Brain microvascular endothelial cell (primary cell): ENCODE measurements at places on chromosomes 6 and 20.

DNA sequence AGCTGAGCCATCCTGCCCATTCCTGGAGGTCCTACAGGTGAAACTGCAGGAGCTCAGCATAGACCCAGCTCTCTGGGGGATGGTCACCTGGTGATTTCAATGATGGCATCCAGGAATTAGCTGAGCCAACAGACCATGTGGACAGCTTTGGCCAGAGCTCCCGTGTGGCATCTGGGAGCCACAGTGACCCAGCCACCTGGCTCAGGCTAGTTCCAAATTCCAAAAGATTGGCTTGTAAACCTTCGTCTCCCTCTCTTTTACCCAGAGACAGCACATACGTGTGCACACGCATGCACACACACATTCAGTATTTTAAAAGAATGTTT, 44.0 kb downstream of the SIRPA start:
- DNase-seq = no peak

GRCh38 chr6:137001299-137001976, 43.3 kb downstream of the IL20RA start:
- DNase-seq = no peak

DNA sequence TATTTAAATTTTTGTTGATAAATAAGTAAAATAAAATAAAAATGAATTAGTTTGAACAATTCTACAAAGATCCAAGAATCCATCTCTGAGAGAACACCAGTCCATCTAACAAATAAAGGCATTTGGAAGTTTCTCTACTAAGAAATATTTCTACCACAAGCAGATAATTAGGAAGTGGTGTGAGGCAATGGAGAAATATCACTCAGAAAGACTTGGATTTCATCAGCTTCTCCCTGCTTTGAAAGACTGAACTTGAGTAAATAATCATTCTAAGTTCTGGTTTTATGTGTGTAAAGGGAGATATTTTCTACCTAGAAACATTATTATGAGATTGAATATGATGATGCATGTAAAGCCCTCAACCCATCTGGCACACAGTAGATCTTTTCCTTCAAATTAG, 17.8 kb upstream of the TCF21 start:
- no peak for DNase-seq

DNA sequence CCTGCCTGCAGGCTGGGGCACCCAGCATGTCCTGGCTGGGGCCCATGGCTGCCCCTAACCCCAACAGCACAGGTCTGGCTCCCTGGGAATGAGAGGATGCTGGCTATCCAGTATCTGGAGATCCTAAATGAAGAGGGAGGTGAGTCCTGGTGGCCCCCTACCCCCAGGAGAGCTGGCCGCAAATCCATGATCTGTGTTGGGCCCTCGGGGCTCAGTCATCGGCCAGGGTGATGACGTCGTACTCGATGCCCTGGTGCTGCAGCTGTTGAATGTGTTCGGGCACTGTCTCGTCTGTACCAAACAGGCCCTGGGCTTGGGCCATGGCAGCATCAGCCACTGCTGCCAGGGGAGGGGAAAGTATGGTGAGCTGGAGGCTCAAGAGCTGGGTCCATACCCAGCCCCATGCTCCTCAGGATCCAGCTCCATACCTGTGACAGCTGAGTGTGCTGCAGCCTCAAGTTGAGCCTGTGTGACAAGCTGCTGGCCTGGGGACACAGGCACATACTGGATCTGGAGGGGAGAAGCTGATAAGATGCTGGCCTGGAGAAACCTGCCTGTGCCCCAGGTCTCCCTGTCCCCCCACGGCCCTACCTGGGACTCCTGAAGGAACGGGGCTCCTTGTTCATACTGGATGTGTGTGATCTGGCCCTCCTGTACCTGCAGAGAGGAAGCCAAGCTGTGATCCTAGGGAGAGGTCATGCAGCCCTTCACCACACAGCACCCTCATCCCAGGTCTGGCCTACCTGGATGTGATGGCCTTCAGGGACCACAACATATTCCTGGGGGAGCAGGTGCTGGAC, 14.5 kb downstream of the PCIF1 start:
- no peak for DNase-seq
